Inflammatory macrophage (primary cell): ENCODE measurements at places on chromosomes 6 and 20.

GRCh38 chr6:112215488-112216284 lies 38.7 kb downstream of the LAMA4 start:
- peak; percentile 51 for DNase-seq

DNA sequence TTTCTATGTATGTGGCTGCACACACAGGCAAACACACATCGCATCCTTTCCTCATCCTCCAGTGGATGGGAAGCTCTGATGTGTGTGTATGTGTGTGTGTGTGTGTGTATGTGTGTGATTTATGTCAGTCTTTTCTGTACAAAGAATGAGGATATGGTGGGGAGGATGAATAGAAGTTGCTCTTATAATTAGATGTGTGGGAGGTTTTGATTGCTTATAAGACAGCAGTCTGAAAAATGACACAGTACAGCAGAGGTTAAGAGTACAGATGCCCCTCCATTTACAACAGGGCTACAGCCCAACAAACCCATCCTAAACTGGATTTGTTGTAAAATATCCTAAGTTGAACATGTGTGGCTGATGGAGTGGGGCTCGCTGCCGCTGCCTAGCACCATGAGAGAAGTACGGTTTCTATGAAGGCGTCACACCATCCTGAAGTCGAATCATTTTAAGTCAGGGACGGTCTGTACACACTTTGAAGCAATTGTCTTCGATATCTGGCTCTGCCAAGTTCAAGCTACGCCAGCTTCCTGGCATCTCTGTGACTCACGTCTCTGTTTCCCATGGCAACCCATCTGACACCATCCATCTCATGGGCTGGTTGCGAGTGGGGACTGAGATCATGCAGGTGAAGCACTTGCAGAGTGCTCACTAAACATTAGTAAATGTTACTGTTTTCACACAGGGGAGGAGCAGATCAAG lies 252.6 kb downstream of the MYLK4 start:
- DNase-seq, result no peak

DNA sequence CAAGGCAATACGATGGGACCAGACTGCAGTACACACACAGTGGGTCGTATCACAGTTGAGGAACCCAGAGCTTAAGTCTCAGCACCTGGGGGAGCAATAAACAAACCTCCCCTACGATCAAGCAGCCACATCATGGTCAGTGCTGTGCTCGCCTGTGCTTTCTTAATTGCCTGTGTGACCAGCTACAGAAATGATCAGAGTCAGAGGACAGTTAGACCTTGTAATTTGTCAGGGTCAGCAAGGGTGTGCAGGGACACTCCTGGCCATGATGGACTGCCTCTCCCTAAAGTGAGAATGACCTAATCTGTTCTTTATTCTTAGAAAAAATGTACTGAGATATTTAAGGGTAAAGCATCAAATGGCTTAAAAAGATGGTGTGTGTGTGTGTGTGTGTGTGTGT lies 78.4 kb downstream of the OPRM1 start:
- no peak for DNase-seq

DNA sequence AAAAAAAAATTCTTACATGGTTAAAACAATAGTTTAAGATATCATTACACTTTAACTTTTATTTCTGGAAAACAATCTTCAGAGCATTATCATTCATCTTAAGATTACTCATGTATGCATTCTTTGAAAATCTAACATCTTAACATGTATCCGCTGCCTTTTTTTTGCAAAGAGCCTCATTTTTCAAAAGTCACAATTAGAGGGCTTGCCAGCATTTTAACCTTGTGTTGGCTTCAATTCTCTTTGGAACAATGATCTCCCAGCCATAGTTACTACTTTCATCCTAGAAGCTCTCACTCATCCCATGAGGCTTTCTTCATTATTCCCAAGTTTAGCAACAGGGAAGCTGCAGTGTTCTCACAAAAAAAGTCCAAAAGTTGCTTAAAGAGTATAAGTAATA lies 330.8 kb downstream of the BCKDHB start:
- no peak for DNase-seq

GRCh38 chr6:3252369-3252768 lies 6.4 kb upstream of the PSMG4 start:
- DNase-seq, result no peak

DNA sequence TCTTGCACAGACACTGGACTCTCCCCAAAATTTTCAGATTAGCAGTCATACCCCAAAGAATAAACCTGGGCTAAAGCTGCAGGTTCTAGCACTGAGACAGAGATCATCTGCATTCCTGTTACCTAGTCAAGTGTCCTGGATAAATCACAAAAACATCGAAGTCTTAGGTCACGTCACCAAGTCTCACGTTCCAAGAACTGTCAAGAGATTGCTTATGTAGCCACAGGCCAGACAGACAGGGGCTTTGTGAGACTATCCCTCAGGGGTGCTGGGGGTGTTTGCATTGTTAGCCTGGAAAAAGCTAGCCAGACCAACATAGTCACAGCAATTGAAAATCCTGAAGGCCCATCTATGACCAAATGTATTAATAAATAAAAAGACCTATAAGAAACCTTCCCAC lies 243.1 kb upstream of the PREP start:
- DNase-seq, result no peak

DNA sequence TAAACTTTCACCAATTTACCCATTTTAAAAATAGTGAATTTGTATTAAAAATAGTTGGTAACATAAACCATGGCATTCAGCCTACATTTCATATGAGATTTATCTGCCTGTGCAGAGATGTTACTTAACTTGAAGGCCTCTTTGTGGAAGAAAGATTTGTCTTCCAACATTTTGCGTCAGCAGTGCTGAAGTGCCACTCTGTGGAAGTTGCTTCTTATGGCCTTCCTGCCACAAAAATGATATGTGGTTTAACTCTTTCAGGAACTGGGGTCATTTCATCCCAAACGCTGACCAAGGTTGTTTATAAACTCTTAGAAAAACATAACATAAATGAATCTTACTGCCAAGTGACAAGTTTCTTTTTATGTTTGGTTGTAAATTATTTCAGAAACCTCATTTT lies 246.8 kb downstream of the ARID1B start:
- peak; percentile 18 for DNase-seq

- no peak for DNase-seq
Measured at GRCh38 chr6:114888241-114888640, 545.4 kb upstream of the HS3ST5 start.

GRCh38 chr20:57947421-57948179 lies 237.8 kb upstream of the PMEPA1 start:
- DNase-seq, result no peak

DNA sequence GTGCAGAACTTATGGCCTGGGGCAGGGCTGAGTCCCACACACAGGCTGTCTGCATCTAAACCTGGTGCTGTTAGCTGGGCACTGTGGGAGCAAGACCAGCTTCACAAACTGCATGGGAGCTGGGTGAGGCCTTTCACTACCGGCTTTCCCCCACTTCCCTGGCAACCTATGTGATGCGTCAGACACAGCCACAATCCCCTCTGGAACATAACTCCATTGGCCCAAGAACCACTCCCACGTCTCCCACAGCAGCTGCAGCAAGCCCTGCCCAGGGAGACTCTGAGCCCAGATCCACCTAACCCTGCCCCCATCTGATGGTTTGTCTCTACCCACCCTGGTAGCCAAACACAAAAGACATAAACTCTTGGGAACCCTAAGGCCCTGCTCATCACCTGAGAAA lies 9.3 kb downstream of the WDR27 start:
- DNase-seq, result no peak

- DNase-seq, result no peak
Measured at GRCh38 chr20:61806995-61807394, 258.7 kb downstream of the TAF4 start.

DNA sequence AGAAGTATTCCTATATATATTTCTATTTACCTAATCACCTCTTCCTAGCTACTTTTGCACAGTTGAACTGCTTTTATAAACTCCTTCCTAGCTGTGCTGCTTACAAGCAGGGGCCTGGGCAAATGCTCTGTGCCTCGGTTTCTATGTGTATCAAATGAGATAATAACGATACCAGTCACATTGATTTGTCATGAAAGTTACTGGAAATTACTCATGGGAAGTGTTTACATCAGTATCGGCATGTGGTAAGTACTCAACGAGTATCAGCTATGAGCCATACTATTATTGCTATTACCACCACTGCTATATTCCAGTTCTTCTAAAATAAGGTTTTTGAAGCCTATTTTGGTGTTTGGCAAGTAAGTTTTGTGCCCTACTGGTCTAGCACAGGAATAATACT lies 4.9 kb downstream of the LAMA4 start:
- no peak for DNase-seq

- no peak for DNase-seq
Measured at GRCh38 chr6:2615251-2615650, 135.5 kb downstream of the MYLK4 start.

GRCh38 chr6:157825243-157825904 lies 2.3 kb downstream of the SNX9 start:
- no peak for DNase-seq

DNA sequence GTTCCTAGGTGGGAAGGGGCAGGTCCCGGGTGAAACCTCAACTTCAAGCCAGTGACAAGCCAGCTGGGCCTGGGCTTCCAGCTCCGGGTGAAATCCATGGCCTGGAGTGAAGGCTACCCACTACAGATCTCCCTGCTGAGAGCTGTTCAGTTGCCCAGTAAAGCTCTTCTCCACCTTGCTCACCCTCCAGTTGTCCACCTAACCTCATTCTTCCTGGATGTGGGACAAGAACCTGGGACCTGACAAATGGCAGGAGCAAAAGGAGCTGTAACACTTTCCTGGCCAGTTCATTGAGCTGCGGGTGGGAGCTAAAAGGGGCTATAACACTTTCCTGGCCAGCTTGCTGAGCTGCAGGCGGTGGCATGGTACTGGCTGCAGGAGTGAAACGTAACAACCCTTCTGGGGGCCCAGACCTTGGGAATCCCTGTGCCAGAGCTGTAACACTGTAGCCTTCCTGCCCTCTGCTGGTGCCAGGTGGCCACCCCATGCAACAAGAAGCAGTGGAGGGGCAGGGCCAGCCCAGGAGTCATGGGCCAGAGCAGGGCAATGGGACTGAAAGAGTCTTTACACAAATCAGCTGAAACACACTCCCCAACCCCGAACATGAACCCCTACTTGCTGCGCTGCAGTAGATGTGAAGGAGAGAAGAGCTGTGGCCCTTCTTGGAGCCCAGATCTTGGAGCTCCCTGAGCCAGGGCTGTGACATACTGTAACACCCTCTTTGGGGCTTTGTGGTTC lies 3.6 kb upstream of the HINT3 start:
- DNase-seq, result peak; percentile 10

GRCh38 chr6:135128268-135128914 lies 52.7 kb upstream of the MYB start:
- no peak for DNase-seq

DNA sequence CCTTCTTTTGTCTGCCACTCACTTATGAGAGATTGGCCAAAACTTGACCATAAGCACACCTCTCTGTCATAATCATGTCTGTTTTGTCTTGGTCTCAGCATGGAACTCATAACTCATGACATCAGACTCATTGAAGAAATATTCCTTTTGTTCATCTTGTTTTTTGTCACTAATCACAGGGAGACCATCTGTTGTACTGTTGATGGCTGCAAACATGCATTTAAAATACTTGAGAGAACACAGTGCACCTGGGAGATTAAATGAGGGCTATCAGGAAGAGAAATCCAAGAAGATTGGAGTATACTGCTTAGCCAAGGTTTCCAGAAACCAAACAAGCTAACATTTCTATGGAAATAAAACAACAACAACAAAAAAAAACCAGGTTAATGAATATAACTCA lies 689.7 kb downstream of the EPM2A start:
- DNase-seq, result no peak

DNA sequence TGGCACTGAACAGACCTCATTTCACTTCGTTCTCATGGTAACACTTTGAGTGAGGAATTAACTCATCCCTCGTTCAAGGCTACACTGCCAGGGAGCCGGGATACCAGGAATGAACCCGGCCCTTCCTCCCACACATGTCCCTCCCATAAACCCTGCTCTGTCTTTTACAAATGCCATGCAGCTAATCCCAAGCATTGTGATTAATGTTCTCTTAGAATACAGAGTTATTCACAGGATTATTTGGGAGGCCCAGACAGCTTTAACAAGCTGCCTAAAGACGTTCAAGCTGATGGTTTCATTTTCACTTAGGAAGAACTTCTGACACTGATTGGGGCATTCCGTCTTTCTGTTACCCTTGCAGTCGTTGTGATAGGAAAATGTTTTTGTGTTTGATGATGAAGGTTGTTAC lies 42.5 kb upstream of the CD83 start:
- peak; percentile 28 for DNase-seq

GRCh38 chr20:58436868-58437645 lies 48.0 kb downstream of the VAPB start:
- no peak for DNase-seq

DNA sequence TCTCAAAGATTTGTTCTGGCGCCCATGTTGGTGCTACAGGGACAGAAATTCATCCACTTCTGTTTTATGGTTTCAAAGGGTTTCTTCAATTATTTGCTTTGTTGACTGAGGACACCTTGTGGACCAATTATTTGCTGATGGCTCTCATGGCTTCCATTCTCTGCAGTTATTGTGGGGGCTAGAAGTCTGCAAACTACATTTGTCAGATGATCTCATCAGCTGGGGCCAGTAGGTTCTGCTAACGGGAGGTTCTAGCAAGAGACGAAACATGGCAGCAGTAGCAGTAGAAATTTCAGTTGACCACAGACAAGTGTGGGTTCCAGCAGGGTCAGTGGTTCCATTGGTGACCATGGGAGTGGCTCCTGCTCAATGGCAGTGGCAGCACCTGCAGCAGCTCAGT lies 72.8 kb upstream of the BLCAP start:
- no peak for DNase-seq

DNA sequence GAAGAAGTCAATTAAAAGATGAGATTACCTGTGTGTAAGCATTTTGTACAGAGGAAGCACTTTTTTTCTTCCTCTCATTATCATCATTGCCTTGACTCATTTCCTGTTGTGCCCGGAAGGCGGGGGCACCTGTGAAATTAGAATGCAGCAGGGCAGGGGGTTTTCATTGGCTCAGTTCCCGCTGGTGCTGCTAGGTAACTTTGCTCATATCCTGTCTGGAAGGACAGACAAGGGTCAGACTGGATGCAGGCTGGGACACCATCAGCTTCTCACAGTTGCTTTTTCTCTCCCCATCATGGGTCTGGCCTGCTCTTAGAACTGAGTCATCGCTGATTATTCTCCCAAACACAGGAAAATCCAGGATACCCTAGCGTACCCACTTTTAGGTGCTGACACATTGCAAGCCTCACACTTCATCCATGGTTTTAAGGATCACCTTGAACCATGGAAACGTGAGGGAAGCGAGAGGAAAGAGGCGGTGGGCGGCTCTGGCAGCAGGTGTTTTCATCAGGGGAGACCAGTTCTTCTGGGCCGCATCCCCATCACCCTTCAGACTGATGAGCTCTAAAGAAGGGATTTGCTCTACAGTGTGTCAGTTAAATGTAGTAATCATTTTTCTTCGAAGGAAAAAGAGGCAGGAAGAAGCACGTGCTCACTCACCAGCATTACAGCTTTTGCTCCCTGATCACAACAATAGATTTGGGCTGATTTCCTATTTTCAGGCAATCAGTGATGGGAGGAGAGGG lies 195.7 kb upstream of the SASH1 start:
- DNase-seq, result no peak

DNA sequence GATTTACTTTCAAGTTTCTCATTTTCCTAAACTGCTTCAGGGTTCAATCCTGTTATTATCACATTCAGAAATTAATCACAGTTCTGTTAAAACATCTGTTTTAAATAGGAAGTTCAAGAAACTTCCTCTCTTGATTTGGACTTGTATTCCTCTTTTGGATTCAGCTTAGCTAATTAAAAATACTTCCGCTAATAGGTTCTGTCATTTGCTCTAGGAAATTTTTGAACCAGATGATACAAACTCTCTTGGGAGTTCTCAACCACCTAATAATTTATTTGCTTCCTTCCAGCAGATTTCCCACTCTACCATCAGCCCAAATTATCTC lies 15.9 kb upstream of the TMEM30A start:
- DNase-seq, result no peak
